ENCODE measurements at places on chromosomes 12 and 14.
A peak's percentile ranks its signal among the peaks of the same experiment; 100 is the strongest.

DNA sequence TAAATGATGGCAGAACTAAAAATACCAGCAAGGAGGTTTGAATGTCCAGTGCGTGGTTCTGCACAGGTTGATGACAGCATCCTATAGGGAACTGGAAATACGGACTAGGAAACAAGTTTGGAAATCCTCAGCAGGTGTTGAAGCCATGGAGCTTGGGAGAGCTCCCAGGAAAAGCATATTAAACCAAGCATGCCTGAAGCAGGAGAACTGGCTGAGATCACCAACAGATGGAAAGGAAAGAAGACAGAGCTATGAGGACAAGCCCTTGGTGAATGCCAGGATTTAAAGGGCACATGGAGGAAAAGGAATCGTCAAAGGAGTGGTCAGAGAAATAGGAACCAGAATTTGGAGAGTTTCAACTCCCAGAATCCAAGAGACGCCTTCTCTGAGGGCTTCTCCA is 21.2 kb upstream of the ELK3 start:
- DNase-seq: no peak

- no peak for DNase-seq
These were observed 16.9 kb upstream of the PPP1R1A start for GRCh38 chr12:54605138-54605970.

- DNase-seq: no peak
These were observed 29.5 kb upstream of the MAP1LC3B2 start for GRCh38 chr12:116529686-116530085.

DNA sequence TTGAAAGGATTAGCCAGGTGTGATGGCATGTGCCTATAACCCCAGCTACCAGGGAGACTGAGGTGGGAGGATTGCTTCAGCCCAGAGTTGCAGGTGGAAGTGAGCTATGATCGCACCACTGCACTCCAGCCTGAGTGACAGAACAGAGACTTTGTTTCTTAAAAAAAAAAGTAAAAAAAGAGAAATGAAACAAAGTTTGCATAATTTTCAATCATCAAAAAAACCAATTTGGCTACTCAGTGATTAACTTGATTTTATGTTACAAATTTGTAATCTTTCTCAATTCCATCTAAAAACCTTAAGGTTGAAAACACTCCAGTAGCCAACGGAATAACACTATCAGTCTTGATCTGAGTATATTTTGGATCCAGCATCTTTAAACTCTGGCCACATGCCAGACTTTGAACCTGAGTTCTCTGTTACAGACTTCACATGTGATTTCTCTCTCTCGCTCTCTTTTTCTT is 12.6 kb upstream of the DENND5B start:
- no peak for DNase-seq

DNA sequence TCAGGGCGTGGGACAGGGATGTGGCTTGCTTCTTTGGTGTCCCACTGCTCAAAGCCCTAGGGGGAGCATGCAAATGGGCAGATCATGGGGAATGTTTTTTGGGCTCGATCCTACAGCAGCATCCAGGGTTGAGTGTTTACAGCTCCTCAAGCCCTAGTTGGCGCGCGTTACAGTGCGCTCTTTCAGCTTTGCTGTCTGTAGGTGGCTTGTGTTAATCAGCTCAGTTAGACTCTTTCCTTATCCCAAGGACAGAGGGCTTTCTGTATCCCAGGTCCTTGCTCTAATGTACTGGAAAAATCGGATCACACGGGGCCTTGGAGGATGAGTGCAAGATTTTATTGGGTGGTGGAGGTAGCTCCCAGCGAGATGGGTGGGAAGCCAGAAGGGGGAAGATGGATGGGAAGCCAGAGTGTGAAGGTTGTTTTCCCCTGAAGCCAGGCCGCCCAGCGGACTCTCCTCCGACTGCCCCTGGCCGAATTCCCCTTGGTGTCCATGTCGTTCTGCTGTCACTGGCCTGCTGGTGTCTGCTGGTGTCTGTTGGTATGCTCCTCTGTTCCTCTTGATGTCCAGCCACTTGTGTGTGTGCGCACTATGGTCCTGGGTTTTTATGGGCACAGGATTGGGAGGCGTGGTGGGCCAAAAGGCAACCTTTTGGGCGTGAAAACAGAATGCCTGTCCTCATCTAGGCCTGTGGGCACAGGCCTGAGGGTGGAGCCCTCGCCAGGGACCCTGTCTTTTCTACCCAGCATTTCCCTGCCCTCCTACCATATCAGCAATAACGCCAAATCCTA is 10.7 kb upstream of the TXNRD1 start:
- no peak for DNase-seq

- DNase-seq: no peak
These were observed 68.3 kb downstream of the FOXN3 start for GRCh38 chr14:89348722-89349121.

DNA sequence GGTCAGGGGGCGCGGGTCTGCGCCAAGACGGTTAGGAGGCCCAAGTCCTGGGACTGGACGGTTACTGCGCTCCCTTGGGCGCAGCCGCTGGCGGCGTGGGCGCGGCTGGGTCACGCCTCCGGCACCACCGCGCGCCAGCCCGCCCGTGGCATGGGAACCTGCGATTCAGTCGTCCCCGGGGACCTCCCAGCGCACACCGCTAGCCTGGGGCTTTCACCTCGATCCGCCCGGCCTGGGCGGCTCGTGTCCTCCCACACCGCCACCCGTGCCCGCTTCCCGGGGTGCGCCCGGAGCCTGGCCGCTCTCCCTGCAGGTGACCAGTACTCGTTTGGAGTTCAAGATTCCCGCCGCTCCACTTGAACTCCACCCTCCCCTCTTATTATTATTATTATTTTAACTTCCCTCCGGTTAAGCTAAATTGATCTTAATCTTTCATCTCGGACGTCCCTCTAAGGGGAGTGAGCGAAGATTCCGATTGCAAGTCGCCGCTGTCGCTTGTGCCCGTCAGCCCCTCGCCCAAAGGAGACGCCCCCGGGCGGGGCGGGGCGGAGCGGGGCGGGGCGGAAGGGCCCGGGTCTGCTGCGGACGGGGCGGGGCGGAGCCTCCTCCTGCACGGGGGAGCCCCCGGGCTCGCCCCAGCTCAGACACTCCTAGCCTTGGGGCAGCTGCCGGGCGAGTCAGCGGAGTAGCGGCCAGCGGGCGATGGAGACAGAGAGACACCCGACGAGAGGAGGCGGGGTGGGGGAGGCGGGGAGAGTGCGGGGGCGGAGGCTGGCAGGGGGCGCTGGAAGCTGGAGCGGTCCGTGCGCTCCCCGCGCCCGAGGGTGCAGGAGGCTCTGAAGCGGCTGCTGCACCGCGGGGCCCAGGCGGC is at the start of gene KCNMB4:
Gene KCNMB4, plus strand, starts transcription at position 643 of the 871 bp plus-strand sequence. CDS start 445 bp downstream, outside the sequence.
- peak; percentile 56 for DNase-seq
